ENCODE measurements at places on chromosomes 5 and 9. TPM values are rescaled to one million over a fixed set of nuclear protein-coding genes. Genes with fewer than 3 reads are reported as not detected.

The AGXT2 gene
- total RNA-seq = not detected

The NANS gene
- total RNA-seq = 60.8 TPM

The THOC3 gene
- total RNA-seq = 21.4 TPM

The ADRA1B gene
- 28.4 TPM for total RNA-seq

The CCDC171 gene
- total RNA-seq = 0.47 TPM

The SIMC1 gene
- 6.7 TPM for total RNA-seq

The DDX4 gene
- not detected for total RNA-seq

The PCDHA9 gene
- total RNA-seq = not detected

The CTNND2 gene
- not detected for total RNA-seq

The SUSD3 gene
- total RNA-seq = not detected

The MYMK gene
- not detected for total RNA-seq

The TGFBI gene
- 340 TPM for total RNA-seq

The PCDHGA1 gene
- not detected for total RNA-seq
